CD4-positive, alpha-beta T cell treated with Interferon alpha-2 for 1 hour (primary cell): ENCODE measurements at places on chromosomes 2 and 18.

DNA sequence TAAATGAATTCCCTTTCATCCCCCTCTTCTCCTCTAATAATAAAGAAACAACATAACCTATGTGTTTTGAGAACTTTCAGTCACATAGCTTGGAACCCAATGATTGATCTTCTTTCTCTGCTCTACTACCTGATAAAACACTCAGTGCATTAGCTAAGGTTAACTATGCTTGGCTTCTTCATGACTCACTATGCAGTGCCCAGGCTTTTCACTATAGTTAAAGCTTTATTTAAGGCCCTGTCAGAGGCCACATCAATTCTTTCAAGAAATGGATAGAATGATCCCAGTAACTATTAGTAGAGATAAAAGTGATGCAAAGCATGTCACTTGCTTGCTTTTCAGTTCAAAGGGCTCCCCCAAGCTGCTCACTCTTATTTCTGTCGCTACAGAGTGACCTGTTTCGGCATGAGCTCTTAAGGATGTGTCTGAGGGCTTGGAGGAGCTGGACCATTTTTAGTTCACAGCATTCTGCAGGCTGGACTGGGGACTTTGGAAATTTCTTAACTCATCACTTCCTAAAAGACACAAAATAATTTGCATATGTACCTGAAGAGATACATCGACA, 384.0 kb downstream of the LRRTM1 start:
- DNase-seq, result no peak

DNA sequence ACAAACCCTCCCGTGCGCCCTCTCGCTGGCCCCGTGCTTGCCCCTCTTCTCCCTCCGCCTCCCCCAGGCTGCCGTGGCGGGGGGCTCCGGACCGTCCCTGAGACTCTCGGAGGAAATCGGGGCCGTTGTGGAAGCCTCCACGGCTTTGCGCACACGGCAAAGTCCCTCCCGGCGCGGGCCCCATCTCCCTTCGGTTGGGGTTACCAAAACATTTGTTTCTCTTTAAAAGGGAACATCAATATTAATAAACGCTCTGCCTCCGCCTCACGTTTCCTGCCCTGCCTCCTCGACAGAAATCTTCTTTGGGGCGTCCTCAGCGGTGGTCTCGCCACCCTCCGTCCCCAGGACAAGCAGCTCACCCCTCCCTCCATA, 3.8 kb downstream of the PAX3 start:
- DNase-seq, result no peak

DNA sequence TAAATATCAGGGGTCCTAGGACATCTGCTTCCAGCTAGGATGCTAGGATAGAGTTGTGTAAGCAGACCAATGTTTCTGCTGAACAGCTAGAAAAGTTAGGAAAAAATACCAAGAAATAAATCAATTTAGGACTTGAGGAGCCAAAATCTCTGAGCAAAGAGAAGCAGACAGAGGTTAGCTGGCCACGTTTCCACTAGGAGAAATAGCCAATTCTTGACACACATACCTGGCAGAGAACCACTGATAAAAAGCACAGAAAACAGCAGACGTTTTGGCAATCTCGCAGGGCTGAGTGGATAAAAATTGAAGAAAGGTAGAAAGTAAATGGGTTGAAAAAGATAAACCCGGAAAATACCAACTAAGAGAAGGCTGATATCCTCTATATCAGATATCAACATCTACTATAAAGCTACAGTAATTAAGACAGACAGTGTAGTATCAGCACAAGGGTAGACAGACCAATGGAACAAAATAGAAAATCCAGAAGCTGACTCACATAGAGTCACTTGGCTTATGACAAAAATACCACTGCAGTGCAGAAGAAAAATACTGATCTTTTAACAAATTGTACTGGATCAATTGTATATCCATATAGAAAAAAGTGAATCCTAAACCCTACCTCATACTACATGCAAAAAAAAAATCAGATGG, 306.1 kb upstream of the KLHL29 start:
- DNase-seq, result no peak

- no peak for DNase-seq
Observed at GRCh38 chr2:178702361-178702760, 104.9 kb downstream of the TTN start.

DNA sequence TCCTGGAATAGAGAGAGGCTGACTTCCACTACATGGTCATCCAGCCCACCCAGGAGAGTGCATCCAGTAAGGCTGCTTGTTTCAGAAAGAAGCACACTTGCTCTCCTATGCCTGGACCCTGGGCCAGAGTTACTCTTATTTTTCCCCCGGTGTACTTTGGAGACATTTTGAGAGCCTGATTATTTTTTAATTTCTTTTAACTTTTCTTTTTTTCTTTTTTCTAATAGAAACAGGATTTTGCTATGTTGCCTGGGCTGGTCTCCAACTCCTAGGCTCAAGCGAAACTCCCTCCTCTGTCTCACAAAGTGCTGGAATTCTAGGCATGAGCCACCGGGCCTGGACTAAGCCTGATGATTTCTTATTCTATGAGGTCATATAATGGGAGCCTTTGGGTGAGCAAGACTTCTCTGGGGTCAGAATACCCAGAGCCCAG, 62.2 kb downstream of the RPL37A start:
- no peak for DNase-seq

GRCh38 chr2:32738939-32739338, 111.1 kb downstream of the TTC27 start:
- DNase-seq, result no peak

DNA sequence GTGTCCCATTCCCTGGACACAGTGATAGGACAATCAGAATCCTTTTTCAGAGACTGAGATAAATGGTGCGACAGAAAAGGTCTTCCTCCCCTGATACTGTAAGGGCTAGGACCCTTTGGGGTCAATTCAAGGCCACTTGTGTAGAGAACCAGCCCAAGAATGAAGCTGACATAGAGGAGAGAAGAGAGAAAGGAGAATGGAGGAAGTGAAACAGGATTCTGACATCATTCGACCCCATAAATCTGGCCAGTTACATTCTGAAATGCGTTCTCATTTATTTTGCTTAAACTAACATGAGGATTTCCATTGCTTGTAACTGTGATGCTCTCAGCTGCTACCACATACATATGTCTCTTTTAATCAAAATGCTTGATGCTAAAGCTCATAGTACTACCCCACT, 148.1 kb downstream of the TMEM163 start:
- no peak for DNase-seq

GRCh38 chr2:11397513-11397912, 53.1 kb upstream of the ROCK2 start:
- DNase-seq, result no peak

DNA sequence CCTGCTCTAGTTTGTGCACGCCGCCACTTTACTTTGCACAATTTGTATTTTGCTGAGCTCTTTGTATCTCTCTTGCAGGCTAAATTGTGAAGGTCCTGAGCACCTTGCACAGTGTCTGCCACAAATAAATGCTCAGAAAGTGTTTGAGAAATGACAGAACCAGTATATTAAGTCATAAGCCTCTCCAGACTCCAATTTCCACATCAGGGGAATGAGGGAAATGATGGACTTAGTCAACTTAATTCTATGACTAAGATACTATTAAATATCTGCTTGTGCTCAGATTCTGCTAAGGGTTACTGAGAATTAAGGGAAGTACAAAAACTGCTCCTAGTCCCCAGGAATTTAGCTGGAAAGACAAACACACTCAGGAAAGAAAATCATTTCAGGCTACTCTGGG, 239.1 kb upstream of the SLC14A2 start:
- no peak for DNase-seq

DNA sequence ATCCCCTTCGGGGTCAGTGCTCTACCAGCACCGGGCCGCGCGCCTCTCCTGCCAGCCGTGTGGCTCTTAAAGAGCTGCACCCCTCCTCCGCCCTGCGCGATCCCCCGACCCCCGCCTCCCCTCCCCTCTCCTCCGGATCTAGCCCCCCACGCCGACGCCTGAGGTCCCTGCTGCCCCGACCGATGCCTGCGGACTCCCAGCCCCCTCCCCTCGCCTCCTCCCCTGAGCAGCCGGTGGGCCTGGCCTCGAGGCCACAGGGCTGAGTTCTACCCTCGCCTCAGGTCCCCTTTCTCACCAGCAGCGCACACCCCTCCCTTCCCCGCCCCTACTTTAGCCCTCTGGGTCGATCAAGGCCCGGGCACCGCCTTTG, 5.8 kb upstream of the SIX3 start:
- no peak for DNase-seq
